Putamen (tissue), 1 donor: ENCODE measurements at places on chromosomes 1 and 21.

GRCh38 chr1:183804916-183805841 is at the start of gene RGL1:
TSS of gene RGL1 (plus strand) at chr1:183805120. CDS start at chr1:183805298, 178 bp downstream.
- DNase-seq: peak; percentile 86

DNA sequence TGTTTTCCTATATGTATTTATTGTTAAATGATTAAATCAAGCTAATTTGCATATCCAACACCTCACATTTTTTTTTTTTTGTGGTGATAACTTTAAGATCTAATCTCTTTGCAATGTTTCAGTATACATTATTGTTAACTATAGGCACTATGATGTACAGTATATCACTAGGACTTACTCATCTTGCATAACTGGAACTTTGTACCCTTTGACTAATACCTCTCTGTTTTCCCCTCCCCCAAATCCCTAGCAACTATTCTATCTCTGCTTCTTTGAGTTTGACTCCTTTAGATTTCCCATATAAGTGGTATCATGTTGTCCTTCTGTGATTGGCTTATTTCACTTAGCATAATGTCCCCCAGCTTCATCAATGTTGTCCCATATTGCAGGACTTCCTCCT is 9.7 kb upstream of the C1orf53 start:
- no peak for DNase-seq

DNA sequence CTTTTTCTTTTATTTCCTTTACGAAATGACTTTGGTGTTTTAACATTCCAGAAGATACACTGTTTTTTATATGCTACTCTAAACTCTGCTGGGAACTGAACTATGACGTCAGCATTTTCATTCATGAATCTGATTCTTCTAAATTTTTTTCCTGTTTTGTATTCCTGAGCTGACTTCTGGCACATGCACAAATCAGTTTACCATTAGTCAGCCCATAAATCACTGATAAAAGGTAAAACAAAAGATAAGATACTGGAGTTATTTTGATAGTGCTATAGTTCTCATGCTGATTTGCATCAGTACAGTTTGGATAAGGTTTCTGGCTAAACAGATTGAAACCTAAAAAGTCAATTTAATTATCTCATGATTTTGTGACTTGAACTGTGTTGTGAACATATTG is 10.4 kb downstream of the CAMTA1 start:
- no peak for DNase-seq

DNA sequence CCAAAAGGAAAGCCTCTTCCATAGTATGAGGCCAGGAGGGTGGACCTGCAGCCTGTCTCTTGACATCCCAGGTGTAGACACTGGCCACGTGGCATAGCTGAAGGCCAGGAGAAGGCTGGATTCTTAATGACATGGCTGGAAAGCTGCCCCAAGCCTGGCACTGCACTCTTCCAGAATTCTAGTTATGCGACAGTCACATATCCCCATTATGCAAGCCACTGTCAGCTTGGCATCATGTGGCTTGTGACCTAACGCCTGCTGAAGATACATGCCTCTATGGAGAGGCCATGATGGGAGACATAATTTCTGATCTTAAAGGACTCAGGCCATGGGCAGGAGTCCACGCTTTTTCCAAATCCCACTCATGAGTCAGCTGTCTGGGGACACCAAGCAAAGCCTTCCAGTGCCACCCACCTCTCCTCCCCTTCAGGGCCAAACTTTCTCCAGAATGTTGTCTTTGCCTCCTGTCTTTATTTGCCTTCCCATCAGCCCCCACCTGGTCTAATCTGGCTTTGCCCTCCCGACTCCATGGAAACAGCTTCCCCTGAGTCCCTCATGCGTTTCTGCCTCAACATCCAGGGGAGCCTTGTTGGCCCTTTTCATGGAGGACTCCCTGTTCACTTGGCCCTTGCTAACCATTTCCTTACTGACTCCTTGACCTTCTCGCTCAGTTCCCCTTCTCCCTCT is 3.0 kb downstream of the PLA2G2A start:
- no peak for DNase-seq

GRCh38 chr1:193309936-193310475 is 123.6 kb upstream of the B3GALT2 start:
- no peak for DNase-seq

- no peak for DNase-seq
Measured at GRCh38 chr1:242147096-242147976, 148.4 kb upstream of the MAP1LC3C start.

DNA sequence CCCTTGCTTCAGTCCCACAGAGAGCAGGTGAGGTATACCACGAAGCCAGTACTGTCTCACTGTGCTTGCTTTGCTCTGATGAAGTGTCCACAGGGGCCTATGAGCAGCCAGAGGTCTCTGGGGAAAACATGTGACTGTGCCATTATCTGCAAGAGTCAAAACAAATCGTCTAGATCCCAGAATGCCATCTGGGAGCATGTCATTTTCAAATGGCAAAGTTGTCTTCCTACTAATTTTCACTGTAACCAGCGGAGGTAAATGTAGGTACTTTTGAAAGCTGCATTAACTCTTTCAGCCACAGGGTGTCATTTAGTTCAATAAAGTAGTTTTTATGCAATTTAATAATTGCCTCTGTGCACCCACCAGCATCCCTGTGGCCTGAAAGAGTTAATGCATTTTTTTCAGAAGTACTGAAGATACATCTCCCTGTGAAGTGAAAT is 173.6 kb upstream of the SGIP1 start:
- no peak for DNase-seq

GRCh38 chr1:116449578-116449977 is 76.5 kb downstream of the ATP1A1 start:
- DNase-seq: no peak

- DNase-seq: no peak
Measured at GRCh38 chr1:18644973-18645746, 14.5 kb downstream of the PAX7 start.

- no peak for DNase-seq
Measured at GRCh38 chr1:24198766-24199165, 11.7 kb upstream of the IFNLR1 start.

DNA sequence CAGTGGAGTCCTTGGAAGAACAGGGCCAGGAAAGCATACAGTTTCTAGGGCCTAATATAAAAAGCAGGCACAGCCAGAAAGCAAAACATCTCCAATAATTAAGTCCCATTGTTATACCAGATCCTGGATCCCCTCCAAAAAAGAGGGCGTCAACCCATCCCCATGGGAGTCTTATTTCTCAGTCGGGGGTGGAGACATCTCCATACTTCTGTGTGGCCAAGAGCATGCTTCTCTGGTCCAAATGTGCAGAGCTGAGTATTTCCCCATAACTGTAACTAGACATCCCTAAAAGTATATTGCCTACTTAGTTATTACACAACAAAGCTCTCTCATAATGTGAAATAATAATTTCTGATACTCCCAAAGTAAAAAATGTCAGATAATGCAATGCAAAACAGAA is 104.2 kb upstream of the SOX13 start:
- DNase-seq: no peak

DNA sequence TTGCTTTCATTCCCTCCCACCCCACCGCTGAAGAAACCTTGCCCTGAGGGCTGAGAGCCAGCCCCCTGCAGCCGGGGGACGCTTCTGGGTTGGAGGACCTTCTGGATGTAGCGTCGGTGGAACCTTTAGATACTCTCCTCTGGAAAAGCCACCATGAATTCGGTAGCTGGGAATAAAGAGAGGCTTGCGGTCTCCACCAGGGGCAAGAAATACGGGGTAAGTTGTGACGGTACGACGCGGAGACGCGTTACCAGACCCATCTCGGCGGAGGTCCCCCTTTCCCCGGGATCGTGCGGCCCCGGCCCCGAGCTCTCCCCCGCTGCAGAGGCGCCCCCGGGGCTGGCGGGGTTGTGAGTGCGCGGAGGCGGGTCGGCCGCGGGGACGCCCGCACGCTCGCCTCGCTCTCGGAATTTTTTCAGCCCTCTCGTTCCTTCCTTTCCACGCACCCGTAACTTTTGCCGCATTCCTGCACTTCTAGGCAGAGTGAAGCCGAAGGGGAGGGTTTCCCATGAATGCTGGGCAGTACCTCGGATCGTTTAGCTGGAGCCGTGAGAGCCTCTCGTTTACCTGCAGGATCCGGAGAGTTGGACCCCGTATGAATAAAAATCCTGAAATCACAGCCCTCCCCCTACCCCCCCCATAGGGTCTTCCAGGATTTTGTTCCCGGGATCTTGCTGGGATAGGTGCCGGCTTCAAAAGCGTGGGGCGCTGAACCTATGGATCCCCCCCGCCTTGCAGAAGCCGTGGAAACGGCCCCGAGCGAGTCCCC is 671 bp downstream of the KIF26B start:
- no peak for DNase-seq

- DNase-seq: no peak
Measured at GRCh38 chr1:43818691-43819090, 111.4 kb downstream of the ST3GAL3 start.

- no peak for DNase-seq
Measured at GRCh38 chr1:180765151-180765550, 133.3 kb downstream of the XPR1 start.

- no peak for DNase-seq
Measured at GRCh38 chr1:85134583-85135391, 66.0 kb downstream of the SYDE2 start.

DNA sequence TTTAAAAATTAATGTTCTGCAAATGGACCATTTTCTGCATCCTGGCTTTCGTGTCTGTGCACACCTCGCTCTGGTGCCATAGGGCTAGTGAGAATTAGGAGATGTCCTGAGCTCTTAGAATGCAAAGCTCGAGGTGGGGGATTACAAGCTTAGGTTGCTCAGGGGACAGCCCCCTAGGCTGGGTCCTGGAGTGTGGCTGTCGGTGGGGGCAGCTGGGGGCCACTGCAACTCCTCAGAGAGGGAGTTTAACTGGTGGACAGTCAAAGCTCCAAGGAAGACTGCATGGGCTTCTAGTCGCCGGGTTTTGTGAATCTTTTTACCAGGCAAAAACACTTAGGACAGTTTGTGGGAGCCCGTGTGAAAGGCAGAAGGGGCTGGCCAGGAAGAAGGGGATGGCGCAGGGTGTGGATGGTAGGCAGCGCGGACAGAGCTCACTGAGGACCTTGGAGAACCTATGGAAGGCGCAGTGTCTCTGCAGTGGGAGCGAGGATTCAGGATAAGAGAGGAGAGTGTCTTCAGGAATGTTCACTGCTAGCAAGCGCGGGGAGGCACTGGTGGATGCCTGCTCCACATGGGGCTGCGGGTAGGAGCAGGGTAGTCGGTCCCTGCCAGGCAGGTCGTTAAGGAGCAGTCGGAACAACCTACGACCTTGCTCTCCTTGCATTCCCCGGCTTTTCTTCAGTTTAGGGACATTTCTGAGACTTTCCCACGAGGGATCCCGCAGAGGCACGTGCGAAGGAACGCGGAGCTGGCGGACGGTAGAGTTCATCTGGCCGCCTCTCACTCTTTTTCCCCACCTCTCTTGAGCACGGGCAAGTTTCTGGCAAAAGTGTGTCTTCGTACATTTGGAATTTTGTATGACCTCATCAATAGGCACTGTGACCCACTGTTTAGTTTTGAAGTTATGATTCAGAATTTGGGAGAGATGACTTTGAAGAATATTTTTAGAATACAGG is 12.9 kb upstream of the KCNE1 start:
- no peak for DNase-seq

GRCh38 chr1:57882072-57882471 is 458.2 kb upstream of the DAB1 start:
- no peak for DNase-seq

DNA sequence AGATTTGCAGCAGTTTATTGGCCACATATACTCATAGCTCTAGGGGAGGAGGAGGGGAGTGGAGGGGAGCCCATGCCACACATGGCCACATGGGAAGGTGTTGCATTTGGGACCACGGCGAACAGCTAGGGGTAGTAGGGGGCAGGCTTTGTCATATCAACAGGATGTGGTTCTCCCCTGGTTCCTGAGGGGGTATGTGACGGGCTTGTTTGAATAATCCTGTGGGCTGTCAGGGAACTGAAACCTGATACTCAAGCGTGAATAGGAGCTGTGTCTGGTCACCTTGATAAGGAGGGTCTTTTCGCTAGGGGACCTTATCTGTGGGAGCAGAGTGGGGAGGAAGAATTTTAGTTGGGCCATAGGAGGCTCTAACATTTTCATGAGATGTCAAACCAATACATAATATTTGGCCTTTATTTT is 264.7 kb downstream of the CTH start:
- no peak for DNase-seq

GRCh38 chr1:154493276-154493675 is 8.7 kb upstream of the TDRD10 start:
- DNase-seq: no peak

- DNase-seq: no peak
Measured at GRCh38 chr1:9186082-9186859, 48.3 kb upstream of the H6PD start.

DNA sequence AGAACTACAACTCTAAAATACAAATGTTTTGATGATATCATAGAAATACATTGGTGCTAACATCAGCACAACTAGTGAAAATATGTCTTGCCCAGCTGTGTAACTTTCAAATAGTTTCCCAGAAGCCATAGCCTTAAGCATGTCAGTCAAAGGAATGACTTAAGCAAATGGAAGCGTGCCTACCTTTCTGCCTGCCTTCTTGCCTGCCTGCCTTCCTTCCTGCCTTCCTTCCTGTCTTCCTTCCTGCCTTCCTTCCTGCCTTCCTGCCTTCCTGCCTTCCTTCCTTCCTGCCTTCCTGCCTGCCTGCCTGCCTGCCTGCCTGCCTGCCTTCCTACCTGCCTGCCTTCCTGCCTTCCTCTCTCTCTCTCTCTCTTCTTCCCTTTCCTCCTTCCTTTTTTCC is 104.0 kb downstream of the PBX1 start:
- DNase-seq: no peak

DNA sequence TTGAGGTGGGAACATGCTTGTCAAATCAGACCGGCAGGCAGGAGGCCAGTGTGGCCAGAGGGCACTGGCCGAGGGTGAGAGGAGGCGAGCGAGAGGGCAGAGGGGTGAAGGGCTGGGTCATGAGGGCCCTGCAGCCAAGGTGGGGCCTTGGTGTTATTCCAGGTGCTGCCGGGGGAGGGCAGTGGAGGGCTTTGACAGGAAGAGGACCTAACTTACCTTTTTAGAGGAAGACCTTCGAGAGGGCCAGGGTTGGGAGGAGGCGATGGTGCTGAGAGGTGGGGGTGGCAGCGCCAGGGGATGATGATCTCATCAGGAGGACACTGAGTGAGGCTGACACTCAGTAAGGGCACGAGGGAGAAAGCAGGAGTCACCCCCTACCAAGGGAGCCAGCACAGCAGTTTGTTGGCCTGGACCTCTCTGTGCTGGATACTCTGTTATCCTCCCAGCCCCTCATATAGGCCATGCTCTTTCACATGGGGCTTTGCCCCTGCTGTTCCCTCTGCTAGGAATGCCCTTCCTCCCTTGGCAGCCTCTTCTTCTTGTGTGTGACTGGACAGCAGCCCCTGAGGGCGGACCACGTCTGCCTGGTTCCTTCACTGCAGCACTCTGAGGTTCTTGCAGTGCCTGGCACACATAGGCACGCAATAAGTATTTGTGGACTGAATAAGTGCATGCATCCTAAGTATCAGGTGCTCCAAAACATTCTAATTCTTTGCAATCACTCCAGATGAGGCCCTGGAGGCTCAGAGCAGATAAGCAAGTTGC is 7.5 kb upstream of the TTC22 start:
- no peak for DNase-seq
